ENCODE measurements at places on chromosomes 2 and 18.

DNA sequence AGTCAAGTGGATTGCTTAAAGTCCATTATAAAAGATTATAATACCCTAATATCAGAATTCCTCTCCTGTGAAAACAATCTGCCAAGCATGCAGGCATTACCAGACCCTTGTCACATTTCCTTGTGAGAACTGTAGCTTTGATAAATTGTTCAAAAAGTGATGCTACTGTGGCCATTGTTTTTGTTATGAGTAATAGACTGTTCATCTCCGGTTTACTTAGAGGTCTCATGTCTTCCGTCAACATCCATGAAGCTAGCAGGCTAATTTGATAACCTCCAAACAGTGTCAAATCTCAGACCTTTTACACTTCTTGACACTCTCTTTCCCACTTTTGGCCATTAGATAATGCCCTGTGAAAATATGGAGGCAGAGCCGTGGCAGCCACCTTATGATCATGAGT lies 342.7 kb downstream of the CPS1 start:
- DNase-seq = no peak

GRCh38 chr2:28991460-28991859 lies 10.4 kb downstream of the TOGARAM2 start:
- peak; percentile 71 for DNase-seq

DNA sequence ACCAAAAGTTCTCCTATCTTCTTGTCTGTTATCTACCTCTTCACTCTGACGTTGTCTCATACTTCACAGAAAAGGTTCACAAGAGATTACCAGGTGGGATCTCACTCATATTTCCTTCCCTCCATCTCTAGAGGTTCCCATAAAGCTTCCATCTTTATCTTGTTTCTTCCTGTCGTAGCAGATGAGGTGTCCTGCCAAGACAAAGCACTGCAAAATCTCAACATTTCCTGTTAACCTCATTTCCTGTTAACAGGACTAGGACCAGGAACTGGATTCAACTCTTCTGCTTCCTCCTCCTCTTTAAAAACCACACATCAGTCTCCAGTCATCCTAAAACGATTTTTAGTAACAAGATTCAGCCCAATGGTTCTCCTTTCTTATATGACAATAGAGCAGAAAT lies 512.8 kb upstream of the NRP2 start:
- DNase-seq = no peak

DNA sequence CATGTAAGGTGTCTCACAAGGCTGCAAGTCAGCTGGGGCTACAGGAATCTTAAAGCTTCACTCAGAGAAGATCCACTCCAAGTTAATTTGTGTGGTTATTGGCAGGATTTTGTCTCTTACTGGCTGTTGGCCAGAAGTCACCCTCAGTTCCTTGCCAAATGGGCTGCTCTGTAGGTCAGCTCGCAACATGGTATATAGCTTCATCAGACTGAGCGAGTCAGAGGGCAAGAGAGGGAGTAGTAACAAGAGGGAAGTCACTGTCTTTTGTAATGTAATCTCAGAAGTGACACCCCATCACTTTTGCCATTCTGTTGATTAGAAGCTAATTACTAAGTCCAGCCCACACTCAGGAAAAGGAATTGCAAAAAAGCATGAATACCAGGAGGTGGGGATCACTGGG lies 119.5 kb downstream of the LRRTM1 start:
- no peak for DNase-seq

DNA sequence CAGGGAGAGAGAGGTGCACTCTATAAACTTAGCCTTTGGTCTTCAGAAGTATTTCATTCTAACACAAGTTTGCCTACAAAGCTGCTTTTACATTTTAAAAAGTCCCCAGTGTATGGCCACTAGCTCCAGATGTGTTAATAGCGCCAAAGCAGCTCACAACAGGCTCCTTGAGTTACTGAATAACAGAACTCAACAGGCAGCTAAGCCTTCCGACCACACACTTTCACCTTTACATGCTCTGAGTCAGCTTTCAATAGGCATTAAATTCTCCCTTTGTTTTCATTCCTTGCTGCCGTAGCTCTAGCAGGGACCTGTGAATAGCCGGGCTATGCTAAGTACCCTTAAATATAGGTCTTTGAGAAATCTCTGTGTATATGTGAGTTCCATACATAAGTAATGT lies 262.8 kb upstream of the PARD3B start:
- no peak for DNase-seq

GRCh38 chr2:53826587-53827397 lies 33.0 kb downstream of the GPR75 start:
- no peak for DNase-seq

- peak; percentile 62 for DNase-seq
Observed at GRCh38 chr2:170744248-170745002, 25.8 kb upstream of the ERICH2 start.

DNA sequence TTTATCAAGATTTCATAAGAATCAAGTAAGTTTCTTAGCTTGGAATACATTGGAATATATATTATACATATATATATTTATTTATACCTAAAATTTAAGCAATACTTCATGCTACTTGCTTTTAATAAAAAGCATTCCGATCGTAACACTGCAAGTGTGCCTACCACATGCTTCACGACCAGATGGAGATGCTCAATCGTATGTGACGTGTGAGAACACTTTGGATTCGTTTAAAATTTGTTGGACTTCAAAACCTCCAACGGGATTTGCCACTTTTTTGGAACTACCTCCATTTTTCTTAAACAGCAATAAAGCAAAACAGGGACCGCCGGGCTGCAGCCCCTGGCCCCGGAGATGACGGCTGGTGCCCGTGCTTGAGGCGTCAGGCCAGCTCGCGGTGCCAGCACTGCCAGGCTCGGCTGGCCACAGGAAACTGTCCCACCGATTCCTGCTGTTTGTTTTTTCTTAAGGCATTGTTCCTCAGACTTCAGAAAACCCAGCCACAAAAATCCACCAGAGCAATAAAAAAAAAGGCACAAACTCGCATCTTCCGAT lies 204.1 kb downstream of the TWIST2 start:
- no peak for DNase-seq

GRCh38 chr2:16063955-16064633 lies 123.7 kb downstream of the MYCN start:
- DNase-seq = no peak

- DNase-seq = no peak
Observed at GRCh38 chr18:71079606-71080005, 790.8 kb downstream of the SOCS6 start.

- DNase-seq = peak; percentile 31
Observed at GRCh38 chr2:25161055-25161781, 7.2 kb downstream of the POMC start.

DNA sequence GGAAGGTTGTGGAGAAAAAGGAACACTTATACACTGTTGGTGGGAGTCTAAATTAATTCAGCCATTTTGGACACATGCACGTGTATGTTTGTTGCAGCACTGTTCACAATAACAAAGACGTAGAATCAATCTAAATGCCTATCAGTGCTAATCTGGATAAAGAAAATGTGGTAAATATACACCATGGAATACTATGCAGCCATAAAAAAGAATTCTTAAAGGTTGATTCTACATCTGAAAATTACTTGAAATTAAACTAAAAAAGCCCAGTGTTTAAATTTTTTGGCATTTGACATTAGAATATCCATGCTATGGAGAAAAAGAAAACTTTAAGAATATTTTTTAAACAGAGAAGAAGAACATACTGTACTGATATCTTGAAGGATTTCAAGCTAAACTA lies 84.0 kb downstream of the BMPR2 start:
- no peak for DNase-seq

DNA sequence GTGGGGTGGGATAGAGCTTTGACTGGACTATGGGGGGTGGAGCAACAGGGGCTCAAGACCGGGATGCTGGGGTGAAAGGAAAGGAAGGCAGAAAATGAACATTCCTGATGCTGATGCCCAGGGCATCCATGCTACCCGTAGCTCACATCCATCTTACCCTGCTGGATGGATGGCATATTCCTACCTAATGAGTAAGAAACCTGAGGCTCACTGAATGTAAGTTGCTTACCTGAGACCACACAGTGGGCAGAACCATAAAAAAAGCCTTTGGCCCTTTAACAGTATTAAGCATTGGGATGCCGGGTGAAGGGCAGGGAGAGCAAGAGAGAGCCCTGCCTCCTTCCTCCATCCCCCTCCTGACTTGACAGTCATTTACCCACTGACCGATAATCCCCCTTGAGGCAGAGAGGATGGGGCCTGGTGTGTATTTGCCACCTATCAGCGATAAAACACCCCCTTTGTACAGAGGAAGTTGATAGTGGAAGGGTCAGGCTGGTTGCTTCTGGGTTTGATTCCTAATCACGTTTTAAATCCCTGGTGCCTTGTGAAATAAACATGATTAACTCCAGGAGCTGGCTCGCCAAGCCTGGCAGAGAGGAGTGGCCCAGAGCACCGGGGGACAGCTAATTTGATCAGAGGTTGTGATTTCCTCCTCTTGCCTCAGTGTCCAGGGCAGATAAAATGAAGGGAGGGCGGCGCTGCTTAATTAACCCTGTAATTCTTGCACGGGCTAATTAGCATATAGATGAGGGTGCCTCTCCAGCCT lies 105.9 kb upstream of the HS6ST1 start:
- DNase-seq = no peak

DNA sequence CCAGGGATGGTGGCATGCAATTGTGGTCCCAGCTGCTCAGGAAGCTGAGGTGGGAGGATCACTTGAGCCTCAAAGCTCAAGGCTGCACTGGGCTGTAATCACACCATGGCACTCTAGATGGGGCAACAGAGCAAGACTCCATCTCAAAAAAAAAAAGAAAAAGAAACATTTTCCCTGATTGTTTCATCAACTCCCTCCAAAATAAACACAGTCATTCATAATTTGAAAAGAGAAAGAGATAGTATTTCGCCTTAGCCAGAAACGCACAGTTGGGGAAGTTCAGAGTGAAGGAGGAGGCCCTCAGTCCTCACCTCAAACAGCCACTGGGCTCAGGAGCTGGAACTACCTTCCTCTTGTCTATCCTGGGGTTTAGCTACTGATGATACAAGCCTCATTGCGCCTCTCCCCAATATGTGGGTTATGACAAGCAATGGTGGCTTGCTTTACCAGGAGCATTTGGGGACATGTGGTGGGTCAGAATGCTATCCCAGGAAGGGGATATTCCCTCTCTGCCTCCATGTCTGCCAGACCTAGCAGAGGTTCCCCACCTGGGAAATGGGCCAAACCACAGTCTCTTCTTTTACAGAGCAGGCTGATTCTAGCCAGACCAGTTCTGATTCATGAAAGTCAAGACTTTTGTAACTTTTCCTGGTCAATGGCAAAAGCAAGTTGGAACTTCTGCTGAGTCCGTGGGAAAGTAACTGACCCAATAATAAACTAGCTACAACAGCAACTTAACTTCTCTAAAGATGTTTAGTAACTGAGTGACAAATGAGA lies 22.2 kb upstream of the TMEM87B start:
- peak; percentile 92 for DNase-seq

DNA sequence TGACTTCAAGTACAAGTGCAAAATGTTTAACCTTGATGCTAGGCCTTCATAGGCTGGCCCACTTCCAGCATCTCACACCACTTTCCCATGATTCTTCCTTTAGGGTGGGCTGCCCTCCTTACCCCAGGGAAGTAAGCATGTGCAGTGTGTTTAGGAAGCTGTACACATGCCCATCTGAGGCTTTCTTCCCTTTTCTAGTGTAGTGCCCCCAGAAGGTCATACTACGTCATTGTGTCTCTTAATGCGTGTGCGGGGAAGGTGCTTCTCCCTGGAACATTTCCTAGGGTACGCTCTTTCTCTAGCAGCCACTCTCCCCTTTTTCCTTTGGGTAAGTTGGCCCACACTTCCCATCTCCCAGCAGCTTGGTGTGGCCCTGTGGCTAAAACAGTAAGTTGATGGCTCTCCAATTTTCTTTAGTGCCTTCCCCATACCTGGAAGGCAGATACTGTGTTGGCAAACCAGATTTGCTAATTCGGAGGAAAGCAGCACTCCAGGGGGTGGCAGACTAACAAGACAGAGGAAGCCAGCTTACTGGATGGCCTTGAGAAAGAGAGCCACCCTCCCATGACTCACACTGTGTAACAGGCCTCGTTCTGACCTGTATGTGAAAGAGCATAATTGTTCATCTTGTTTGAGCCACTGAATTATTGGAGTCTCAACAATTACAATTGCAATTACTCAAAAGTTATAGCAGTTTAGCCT lies 1.1 kb upstream of the SULT6B1 start:
- peak; percentile 79 for DNase-seq

GRCh38 chr2:130289780-130290179 lies 52.9 kb upstream of the IMP4 start:
- DNase-seq = no peak

DNA sequence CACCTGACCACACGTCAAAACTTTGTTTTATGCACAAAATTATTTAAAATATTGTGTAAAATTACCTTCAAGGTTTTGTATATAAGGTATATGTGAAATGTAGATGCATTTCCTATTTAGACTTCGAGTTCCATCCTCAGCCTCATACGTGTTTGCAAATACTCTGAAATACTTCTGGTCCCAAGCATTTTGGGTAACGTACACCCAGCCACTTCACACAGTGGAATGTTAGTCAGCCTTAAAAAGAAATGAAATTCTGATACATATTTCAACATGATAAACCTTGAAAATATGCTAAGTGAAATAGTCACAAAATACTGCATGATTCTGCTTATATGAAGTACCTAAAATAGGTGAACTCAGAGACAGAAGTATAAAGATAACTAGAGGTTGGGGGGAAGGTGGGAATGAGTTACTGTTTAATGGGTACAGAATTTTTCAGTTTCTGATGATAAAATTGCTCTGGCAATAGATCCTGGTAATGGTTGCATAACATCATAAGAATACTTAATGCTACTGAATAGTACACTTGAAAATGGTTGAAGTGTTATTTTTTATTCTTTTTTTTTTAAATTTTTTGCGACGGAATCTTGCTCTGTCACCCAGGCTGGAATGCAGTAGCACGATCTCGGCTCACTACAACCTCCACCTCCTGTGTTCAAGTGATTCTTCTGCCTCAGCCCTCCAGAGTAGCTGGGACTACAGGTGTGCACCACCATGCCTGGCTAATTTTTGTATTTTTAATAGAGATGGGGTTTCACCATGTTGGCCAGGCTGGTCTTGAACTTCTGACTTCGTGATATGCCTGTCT lies 24.0 kb downstream of the NOP58 start:
- no peak for DNase-seq

GRCh38 chr2:202187570-202187969 lies 50.8 kb downstream of the SUMO1 start:
- no peak for DNase-seq

DNA sequence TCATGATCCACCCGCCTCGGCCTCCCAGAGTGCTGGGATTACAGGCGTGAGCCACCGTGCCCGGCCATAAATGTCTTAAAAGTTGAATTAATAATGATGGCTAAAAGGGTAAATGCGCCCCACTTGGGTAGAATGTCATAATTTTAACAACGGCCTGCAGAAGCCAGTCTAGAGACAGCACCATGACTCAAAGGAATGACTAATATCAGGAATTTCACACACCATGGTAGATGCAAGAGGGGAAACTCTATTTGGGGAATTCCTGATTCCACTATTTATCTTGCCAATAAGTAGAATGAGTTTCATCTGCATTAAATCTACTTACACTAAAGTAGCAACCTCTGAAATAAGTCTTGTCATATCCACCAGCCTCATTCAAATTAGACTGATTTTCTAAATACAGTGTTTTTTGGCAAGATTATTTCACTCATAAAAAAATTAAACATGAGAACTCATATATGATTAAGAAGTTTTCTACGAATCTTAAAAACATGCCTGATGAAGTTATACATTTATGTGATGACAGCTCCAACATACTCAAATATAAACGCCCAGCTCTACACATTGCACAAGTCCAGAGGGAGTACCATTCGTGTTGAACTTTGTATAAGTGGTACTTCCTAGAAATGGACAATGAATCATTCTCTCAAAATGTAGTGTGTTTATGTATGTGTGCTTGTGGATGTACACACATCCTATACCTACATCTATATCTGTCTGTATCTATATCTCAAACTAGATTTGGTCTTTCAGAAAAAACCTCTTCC lies 309.7 kb downstream of the IRS1 start:
- DNase-seq = peak; percentile 11

- DNase-seq = no peak
Observed at GRCh38 chr2:114421781-114422180, 20.7 kb upstream of the DPP10 start.
